ENCODE measurements at places on chromosomes 1 and 21.

- no peak for DNase-seq
Observed at GRCh38 chr21:45383111-45383614, 21.8 kb upstream of the COL18A1 start.

DNA sequence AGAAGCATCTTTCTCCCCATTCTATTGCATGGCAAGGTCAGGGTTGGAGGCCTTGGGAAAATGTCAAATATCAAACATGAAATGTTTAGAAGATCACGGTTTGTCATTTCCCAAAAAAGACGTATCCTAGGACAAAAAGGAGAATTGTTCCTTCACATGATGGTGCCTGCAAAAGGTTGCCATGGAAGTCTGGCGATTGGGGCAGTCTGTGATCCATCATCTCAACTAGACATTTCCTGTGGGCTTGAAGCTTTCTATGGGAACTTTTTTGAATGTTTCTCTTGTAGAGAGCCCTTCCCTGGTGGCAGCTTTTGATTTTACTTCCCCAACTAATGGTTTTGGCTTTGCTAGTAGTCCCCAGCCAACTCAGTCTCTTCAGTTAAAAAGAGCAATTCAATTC lies 106.3 kb downstream of the TGFB2 start:
- no peak for DNase-seq

DNA sequence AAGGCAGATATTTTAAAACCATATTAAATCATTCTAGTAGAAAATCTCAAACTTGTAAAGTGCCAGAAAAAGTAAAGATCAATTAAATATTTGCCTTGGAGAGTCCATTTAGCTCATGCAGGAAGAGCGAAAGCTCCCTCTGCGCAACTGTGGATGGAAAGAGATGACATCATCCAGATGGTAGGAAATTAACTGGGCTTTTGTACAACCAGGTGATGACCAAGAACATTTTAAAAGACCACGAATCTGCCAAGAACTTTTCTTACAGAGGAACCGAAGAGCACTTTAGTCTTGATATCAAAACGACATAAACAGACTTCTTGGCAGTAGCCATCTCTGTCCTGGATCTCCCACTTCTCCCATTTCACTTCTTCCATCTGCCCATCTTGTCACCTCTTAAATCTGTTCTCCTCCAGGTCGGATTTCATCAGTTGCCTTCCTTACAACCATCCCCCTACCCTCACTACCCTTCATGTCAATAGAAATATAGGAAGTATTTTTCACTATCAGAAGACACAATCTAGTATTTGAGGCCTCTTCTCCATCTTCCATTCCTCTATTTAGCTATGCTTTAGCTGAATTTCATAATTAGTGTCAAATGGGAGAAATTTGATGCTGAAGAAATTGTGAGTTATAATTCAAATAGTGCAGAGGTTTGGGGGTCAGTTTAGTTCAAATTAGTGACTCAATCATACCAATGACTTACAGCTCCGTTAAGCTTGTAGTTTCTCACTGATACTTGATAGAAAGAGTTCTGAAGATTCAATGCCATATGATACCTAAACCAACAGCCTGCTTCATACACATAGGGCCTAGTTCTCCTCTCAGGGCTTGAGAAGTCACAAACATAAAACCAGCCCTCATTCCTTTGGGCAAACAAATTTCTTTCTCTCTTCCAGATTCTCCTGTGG lies 22.0 kb upstream of the DNASE2B start:
- DNase-seq = no peak

DNA sequence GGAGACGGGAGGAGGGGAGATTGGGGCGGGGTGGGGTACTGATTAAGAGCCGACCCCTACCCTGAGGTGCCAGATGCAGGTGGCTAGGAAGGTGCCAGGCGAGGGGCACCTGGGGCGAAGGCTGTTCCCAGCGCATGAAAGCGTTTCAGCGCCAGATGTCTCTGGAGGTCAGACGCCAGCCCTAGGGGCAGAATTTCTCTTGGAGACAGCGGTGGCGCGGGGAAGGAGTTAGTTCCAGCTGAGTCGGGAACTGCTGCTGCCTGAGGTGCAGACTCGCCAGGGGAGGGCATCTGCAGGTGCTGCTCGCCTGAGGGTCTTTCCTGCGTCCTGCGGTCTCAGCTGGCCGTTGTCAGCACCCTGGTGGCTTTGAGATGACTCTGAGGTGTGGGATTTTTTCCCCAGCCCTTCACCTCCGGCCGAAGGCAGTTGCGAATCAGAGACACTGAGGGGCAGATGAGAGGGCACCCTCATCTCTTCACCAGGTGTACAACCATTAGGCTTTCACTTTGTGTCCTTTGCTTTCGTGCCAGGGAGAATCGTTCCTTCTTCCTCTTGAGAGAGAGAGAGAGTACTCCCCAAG lies 539 bp downstream of the CGN start:
- DNase-seq = no peak

DNA sequence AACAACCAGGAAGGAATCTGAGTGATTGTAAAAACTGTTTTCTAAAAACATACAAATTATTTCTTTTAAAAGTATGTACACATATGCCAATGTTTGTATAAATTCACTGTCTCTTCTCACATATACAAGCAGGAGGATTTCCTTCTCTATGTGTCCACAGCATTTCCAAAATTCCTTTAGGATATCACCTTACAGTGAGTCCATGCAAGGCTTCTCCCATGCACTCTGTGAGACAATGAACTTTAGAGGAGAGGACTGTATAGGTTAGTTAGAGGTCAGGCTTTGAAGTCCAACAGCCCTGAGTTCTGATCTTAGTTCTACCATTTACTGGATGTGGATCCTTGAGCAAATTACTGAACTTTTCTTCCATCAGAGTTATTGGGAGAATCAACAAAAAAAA lies 34.1 kb upstream of the USH2A start:
- DNase-seq = no peak

DNA sequence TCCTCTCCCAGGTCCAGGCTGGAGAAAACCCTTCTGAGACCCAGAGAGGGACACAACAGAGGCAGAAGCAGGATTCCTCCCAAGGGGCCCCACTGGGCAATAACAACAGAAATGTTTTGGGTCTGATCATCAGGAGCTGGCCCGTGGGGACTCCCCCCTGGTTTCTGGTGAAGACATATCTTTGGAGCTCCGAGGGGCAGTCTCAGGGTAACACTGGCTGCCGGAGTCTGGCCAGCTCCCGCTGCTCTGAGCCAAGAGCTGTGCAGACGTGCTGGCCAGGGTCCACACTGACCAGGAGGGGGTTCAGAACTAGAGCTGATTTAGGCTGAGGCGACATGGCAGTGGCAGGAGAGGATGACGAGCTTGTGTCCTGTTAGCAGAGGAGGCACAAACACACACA lies 13.1 kb downstream of the ECE1 start:
- DNase-seq = no peak

GRCh38 chr1:239388578-239388977 lies 2.2 kb downstream of the CHRM3 start:
- no peak for DNase-seq

- DNase-seq = no peak
Observed at GRCh38 chr1:197027359-197027758, 39.7 kb downstream of the F13B start.

- DNase-seq = no peak
Observed at GRCh38 chr1:30930631-30931173, 22.1 kb upstream of the SDC3 start.

- no peak for DNase-seq
Observed at GRCh38 chr1:31624731-31625514, 7.4 kb downstream of the HCRTR1 start.

- no peak for DNase-seq
Observed at GRCh38 chr1:215079456-215079855, 3.1 kb upstream of the KCNK2 start.

GRCh38 chr1:228410015-228410414 lies 3.4 kb upstream of the TRIM11 start:
- DNase-seq = no peak

DNA sequence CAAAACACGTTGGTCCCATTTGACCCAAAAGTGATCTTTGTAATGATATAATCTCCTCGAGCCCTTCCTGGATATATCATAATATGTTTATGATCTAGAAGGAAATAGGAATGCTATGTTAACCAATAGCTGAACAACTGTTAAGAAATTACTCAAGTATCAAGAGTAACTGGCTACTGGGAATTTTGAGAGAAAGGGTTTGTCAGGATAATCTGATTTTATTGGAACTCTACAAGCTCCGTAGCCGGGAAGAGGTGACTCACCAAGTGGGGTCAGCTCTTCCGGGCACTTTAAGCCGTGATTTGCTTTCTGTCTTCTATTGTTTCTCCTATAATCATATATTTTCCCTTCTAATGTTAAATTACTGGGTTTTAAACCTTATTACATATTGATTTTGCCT lies 250.5 kb upstream of the POGK start:
- DNase-seq = no peak

GRCh38 chr1:219798283-219799030 lies 129.9 kb downstream of the SLC30A10 start:
- DNase-seq = no peak

DNA sequence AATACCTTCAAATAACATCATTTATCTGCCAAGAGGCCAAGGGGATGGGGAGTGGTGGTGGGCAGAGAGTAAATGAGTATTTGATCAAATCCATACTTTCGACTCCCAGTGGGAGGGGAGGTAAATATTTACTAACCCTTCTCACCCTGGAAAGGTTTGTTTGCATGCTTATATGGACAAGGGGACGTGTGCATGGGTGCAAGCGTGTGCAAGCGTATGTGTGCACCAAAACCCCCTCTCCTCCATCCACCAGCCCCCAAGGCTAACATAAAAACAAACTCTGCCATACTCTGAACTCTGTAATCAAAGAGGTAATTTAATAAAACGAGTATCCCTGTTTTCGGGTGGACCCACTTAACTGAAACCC lies 58.0 kb downstream of the SYF2 start:
- no peak for DNase-seq

DNA sequence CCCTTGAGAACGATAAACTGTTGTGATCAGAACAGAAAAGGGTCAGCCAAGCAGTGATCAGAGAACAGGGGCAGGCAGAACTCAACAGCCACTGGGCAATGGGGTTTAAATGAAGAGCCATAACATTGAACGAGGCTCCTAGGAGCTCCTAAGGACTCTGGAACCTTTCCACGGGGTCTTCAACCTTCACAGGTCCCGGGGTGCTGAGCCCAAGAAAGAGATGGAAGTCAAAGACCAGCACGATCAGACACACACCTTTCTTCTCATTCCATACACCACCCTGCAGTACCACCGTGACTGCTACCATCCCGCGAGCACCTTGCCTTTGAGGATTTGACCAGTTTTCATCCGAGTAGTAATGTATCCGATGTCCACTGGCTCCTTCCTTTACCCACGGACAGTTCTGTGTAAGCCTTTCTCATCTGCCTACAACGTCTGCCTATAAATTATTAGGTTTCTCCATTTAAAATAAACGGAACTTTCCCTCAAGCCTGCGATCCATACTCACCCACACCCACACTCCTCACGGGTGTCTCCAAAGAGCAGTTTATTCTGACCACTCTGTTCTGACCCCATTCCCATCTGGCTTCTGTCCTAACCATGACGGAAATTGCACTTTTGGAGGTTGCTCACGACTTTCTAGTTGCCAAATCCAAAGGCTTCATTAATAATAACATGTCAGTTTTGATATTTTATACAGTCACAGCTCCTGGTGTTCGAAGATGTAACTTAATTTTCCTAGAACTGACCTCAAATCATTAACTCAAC lies 16.8 kb upstream of the HHAT start:
- DNase-seq = no peak

DNA sequence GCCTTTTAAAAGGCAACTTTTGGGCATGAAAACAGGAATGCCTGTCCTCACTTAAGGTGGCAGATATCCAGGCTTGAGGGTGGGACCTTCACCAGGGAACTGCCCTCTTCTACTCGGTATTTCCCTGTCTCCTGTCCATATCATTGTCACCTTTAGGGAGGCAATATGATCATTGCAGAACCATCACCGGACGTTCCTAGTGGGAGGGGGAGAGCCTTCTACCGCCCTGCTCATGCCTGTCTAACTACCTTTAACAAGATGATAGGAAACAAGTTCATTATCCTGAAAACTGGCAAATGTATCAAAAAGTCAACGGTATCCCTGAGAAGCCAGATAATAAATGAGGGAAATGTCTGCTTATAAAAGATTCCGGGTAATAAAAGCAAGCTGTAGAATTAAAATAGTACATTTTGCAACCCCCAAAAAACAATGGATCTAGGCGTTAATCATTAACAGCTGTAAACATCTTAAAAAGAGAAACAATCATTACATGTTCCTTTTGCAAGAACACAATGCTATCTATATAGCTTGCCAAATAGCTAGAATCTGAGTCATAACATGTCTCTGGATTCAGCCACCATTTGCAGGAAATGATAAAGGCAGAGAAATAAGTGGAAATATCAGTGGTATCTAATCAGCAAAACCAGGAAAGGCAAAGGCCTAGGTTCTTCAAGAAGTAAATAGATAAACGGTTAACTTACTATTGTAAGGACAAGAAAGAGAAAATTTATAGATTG lies 852.9 kb upstream of the ADGRL4 start:
- DNase-seq = no peak

DNA sequence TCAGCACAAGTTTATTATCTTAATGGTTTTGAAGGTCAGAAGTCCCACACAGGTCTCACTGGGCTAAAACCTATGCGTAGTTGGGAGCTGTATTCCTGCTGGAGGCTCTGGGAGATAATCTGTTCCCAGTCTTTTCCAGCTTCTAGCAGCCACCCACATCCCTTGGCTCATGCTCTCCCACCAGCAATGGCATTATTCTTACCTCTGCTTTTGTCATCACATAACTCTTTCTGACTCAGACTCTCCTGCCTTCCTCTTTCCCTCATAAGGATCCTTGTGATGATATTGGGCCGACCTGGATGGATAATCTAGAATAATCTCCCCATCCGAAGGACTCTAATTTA lies 122.2 kb upstream of the PRDX6 start:
- DNase-seq = no peak

DNA sequence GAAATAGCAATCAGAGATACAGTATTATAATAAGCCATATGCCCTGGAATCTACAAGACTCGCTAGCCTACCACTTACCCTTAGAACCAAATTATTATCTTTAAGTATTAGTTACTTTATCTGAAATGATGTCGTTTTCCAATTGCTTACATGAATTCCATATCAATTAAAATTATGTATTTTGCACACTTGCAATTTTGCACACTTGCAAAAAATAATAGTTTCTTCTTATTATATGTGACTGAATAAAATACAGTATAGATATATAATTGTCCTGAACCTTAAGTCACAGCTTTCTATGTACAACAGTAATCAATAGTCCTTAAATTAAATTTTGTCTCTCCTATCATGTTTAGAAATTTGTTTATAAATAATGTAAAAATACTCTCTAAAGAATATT lies 2095.1 kb downstream of the NCAM2 start:
- no peak for DNase-seq

GRCh38 chr1:87325982-87326738 lies 2.5 kb upstream of the LMO4 start:
- no peak for DNase-seq

GRCh38 chr1:16076031-16076864 lies 2.8 kb upstream of the FAM131C start:
- no peak for DNase-seq

Measured in activated naive CD4-positive, alpha-beta T cell (primary cell).